ENCODE measurements at places on chromosomes 4 and X.

GRCh38 chr4:94574616-94575015 lies 122.9 kb downstream of the PDLIM5 start:
- no peak for DNase-seq

DNA sequence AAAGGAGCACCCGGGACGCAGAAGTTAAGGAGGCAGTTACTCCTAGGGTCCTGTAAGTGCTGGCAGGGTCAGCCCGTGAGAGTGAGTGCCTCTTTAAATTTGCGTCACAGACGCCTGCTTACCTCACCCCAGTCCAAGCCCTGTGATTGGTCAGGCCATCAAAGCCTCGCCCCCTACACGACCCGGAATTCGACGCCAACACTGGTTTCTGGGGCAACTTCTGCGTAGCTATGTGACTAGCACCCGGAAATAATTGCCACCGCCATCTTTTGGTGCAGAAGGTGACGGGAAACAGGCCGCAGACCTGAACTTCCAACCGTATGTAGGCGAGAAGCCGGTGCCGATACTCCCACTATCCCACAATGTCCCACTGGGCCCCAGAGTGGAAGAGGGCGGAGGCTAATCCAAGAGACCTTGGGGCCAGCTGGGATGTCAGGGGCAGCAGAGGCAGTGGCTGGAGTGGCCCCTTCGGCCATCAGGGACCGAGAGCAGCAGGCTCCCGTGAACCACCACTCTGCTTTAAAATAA lies at the start of gene DDX53:
Gene DDX53, plus strand, starts transcription at position 265 of the 528 bp plus-strand sequence. Its CDS starts 98 bp downstream, at position 363.
- no peak for DNase-seq

DNA sequence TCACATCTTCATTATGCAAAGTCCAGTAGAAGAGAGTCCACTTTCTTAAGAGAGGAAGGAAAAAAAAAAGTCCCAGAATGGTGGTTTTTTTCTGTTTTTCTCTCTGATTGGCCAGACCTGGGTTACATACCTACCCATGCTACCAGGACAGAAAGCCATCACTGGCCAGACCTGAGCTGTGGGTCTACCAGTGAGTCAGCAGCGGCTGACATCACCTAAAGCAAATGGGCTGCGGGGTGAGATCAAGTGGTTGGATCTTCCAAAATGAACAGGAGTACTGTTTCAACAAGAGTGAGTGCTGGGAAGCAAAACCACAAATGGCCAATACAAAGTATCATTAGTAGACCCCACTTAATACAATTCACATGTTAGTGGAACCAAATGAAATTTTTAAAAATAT lies 1.6 kb upstream of the NDST3 start:
- DNase-seq, result no peak

GRCh38 chr4:85725721-85726170 lies 250.8 kb downstream of the ARHGAP24 start:
- no peak for DNase-seq

DNA sequence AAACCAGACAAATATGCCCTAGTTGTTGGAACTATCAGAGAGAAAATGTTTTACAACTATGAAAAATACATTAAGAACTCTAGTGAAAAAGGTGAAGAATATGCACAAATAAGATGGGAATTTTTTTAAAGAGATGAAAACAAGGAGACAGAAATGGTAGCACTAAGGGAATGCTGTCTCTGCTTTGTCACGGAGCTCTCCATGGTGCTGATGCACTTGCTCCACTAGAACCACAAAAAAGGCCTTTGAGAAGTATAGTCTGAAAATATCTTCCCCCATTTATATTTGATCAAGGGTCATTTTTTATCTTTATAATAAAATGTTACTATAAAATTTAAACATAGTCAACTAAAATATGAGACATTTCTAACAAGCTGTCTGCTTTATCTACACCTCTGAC lies 1655.5 kb upstream of the AGA start:
- peak; percentile 5 for DNase-seq

- no peak for DNase-seq
These were observed 81.6 kb upstream of the FAT1 start for GRCh38 chr4:186805020-186805820.

DNA sequence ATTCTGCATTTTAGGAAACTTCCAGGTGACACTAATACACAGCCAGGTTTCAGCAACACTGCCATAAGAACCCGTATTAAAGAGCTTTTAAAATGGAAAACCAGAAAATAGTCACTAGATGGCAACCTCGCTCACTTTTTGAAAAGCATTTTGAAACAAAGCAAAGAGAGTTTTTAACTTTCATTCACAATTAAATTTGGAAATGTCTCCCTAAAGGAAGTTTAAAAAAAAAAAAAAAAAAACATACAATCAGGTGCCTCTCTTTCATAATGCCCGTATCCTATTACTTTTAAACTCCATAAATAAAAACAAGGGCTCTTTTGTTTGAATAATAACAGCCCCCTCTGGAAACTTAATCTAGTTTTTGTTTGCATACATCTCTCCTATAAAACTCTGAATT lies 20.3 kb downstream of the MEPE start:
- DNase-seq, result no peak

GRCh38 chrX:8125566-8125965 lies 45.5 kb downstream of the VCX2 start:
- no peak for DNase-seq

GRCh38 chr4:24607334-24607733 lies 23.0 kb upstream of the DHX15 start:
- no peak for DNase-seq

DNA sequence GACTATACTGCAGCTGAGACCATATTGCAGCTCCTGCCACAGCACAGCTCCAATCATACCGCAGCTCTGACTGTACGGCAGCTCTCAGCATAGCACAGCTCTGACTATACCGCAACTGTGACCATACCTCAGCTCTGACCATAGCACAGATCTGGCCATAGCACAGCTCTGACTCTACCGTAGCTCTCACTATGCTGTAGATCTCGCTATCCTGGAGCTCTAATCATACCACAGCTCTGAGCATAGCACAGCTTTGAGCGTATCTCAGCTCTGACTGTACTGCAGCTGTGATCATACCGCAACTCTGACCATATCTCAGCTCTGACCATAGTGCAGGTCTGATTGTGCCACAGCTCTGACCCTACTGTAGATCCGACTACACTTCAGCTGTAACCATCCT lies 139.2 kb downstream of the ASMT start:
- no peak for DNase-seq

DNA sequence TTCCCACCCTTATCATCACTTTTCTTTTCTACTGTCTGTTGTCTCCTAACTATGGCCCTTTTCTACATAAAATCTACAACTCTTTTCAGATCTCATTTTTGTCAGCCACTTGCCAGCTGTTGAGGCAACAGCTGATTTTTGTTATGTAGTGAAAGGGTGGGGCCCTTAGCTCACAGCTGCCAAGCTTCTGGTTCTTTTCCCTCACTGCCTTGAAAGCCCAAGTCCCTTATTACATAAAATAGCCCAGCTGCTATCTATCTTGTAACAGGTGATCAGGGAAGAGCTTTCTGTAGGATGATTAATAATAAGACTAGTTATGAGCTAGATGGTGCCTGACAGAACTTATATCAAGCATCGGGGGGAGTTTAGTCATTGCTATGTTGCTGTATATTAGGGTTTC lies 45.9 kb downstream of the ADGRL3 start:
- no peak for DNase-seq

- peak; percentile 55 for DNase-seq
These were observed 47.8 kb upstream of the SETD7 start for GRCh38 chr4:139603576-139604410.

DNA sequence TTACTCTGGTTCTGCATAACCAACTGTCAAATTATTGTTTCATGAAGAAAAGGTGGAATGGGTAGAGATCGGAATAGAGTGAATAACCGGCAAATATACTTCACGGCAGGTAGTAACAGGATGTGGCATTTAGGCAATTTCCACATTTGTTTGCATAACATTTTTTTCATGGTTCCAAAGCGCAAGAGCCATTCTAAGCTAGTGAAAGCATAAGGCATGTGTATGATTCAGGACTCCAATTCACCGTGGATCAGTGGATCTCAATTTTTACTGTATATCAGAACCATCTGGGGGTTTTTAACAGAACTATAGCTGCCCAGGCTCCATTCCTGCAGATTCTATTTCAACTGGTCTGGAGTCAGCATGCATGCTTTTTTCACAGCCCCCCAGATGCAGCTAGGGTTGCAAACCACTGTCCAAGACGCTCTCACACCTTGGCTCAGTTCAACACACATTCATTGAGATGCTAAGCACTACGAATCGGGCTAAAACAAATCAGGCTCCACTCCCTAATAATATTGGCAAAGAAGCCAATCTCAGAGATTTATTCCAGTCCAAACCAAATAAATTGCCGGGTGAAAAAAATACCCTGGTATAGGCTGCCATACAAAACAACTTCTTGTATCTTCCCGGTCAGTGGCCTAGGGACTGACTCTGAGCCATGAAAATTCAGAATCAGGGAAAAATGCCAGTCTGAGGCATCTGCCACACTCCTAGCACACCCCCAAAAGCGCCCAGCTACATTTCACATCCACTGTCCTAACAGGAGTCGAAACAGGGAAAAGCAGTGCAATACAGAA lies 30.0 kb downstream of the AFAP1 start:
- DNase-seq, result no peak

GRCh38 chrX:21503593-21503992 lies 129.4 kb downstream of the CNKSR2 start:
- DNase-seq, result no peak

- DNase-seq, result no peak
These were observed 602.0 kb downstream of the GLUD2 start for GRCh38 chrX:121649417-121649816.

DNA sequence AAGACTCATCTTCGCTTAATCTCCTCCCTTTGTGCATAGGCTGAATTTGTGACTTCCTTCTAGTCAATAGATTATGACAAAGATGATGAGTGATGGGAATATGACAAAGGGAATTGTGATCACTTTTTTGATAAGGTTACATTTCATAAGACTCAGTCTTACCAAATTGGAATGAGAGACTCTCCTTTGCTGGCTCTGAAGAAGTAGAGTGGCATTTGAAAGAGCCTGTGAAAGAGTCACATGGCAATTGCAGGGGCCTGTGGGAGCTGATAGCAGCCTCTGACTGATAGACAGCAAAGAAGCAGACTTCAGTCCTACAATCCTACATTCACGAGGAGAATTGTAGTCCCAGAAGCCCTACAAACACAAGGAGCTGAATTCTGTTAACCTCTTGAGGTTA lies 44.9 kb upstream of the ADAMTS3 start:
- no peak for DNase-seq

- peak; percentile 60 for DNase-seq
These were observed 390.3 kb downstream of the SH2D1A start for GRCh38 chrX:124736553-124737270.

- no peak for DNase-seq
These were observed 6.7 kb upstream of the TMEM154 start for GRCh38 chr4:152686452-152687013.

DNA sequence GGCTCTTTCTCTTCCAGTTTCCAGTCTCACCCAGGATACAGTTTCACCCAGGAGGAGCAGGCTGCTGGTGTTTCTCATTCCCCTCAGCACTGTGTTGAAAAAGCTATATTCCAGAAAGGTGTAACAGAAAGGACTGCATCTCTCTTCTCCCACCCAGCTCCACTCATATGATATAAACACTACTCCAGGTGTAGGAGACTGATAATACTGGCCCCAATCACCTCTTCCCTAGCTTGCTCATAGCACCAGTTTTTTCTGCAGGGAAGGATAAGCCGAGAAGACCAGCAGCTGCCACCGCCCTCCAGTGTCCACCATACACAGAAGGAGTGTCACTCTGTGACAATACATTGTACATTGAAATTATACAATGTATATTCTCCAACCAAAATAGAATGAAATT lies 105.5 kb upstream of the STK26 start:
- DNase-seq, result no peak

DNA sequence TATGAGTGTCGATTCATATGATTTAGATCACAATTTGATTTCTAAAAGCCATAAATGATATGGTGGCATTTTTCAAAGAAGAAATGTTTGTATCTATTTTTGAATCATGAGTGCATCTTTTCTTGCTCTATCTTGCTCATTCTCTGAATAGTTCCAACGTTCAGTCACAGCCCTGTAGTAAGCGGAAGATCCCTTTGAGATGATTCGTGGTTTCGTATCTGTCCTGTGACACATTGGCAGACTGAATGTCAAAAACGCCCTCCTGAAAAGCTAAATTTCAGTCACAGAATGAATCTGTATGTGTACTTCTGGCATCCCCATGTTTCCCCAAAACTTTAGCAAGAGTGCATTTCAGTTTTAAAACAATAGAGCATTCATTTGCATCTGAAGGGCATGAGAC lies 1066.9 kb upstream of the TENM3 start:
- no peak for DNase-seq

- DNase-seq, result no peak
These were observed 442.7 kb downstream of the RAPGEF2 start for GRCh38 chr4:159545556-159545955.

GRCh38 chrX:149567621-149568417 lies 18.1 kb upstream of the HSFX3 start:
- no peak for DNase-seq

- DNase-seq, result no peak
These were observed 1321.1 kb downstream of the RAPGEF2 start for GRCh38 chr4:160423879-160424451.

- DNase-seq, result peak; percentile 69
These were observed 36.9 kb downstream of the NLGN3 start for GRCh38 chrX:71181558-71181909.

DNA sequence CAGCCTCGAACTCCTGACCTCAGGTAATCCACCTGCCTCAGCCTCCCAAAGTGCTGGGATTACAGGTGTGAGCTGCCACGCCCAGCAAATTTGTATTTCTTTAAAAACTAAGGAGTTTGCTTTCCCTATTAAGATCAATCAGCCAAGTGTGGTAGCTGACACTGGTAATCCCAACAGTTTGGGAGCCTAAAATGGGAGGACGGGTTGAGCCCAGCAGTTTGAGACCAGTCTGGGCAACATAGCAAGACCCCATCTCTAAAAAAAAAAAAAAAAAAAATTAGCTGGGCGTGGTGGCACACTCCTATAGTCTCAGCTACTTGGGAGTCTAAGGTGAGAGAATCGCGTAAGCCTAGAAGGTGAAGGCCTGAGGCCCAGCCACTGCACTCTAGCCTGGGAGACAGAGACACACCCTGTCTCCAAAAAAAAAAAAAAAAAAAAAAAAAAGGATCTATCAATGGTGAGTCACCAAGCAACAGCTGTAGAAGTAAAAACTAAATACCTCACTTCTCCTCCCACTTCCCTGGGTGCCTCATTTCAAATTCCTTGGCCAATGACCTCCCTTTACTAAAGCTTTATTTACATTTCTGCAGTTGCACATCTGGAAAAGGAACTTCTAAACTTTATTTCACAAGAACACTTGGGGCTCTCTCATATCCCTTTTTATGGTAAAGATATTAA lies 54.5 kb downstream of the LDB2 start:
- no peak for DNase-seq

DNA sequence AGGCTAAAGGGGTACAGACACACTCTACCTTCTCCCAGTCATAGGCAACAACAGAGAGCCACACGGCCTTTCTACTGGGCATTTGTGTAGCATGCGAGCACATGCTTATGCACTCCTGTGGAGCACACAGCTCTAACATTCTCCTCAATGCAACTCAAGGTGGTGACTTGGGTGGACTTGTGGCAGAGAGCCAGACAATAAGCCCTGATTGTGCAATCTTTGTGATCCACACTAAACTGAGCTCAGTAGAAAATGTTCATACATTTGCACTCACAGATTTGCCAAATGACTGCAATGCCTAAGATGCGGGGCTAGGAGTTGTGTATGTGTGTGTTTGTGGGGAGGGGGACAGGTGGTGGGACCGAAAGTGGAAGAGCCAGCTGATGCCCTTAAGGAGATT lies 31.4 kb upstream of the SETD7 start:
- DNase-seq, result no peak
